ENCODE measurements at places on chromosomes 1 and 21.

DNA sequence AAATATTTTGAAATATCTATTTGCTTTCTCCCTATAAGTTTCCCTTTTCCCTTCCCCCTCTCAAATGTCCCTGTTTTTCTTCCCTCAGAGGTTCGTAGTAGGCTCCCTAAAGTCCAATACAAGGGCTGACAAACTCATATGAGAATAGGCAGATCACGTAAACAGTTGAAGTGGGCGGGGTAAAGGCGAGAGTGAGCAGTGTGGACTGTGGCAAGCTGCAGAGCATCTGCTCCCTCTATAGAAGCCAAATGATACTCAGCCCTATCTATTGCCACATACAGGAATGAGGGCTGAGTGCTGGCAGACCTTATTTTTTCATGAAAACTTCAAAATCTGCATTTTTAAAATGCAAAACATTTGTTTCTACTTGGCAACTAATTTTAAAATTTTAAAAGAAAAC, 26.3 kb downstream of the PRDX6 start:
- peak; percentile 31 for DNase-seq

DNA sequence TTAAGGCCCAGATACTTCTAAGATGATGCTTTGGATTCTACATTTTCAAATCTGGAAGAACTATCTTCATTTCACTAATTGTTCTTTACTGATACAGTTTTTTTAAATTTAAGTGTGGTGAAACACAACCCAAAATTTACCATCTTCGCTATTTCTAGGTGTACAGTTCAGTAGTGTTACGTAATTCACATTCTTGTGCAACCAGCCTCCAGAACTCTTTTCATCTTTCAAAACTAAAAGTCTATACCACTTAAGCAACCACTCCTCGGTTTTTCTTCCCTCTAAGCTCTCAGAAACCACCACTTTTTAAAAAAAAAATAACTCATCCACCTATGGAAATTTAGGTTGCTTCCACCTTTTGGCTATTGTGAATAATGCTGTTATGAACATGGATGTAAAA, 220.7 kb downstream of the PDE4B start:
- no peak for DNase-seq

DNA sequence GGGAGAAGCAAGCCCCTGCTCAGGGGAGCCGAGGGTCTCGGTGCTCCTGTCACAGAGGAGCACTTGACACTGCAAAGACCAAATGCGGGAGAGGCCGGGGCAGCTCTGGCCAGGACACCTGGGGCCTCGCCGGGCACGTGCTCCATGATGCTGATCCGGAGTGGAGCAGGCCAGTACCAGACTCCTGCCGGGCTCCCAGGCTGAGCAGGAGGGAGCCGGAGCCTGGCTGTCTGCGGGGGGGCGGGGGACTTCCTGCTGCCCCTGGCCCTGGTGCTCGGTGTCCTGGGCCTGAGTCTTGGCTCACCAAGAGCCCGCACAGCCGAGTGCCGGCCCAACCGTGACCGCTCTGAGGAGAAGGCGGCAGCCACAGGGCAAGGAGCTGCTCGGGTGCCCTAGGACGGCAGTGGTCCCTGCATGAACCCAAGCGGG, 38.5 kb upstream of the TMEM52 start:
- DNase-seq, result no peak

GRCh38 chr1:27144920-27145661, 9.8 kb downstream of the SLC9A1 start:
- DNase-seq, result no peak

GRCh38 chr21:43930074-43930847, 65.2 kb downstream of the AGPAT3 start:
- DNase-seq, result no peak

DNA sequence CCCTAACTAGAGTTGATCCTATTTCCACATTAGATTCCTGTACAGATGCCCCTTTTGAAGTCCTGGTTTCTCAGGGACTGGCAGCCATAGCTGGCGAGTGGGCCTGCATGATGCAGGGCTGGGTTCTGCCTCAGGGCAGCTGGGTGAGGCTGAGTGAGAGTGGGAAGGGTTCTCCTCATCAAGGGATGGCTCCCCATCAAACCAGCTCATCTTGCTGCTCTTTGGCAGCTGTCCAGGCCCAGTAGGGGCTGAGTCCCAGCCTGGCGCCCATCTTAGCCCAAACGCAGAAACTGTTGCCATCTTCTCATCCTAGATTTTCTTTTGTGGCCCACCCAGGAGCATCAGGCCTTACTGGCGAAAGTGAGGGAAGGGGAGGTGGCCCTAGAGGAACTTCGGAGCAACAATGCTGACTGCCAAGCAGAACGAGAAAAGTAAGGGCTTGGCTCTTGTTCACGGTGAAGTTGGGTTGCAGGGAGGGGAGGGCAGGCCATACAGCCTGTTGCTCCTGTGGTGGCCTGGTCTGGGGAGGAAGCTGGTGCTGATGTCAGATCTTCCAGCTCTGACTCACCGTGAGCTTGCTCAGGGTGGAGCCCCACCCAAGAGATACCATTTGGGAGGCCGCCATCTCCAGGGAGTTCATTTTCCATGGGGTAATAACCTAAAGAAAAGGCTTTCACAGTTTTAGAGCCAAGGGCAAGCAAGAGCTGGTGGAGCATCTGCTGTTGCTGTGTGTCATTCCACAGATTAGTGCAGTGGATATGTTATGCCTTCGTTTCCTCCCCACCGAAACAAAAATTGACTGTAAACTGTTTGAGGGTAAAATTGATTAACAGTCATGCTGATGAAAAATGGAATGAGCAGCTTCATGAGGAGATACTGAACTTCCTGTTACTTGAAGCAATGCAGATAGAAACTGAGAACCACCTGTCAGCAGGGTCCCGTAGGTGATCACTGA, 34.7 kb downstream of the TUFT1 start:
- peak; percentile 93 for DNase-seq

GRCh38 chr1:91273875-91274274, 130.8 kb downstream of the HFM1 start:
- DNase-seq, result peak; percentile 26

DNA sequence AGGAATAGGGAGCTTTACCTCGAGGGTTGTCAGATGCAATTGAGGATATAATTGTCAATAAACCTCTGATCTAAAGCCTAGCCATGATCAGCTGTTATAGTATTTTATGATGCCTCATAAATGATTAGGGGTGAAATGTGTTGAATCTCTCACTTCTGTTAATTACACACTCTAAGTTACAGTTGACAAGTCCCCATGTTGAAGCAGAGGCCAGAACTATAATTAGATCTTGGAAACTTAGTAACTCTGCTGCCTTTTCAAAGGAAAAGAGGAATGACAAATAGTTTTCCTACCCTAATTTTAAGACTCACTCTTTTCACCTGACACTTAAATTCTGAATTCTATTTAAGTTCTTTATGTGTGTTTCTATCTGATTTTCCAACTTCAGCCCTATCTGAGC, 33.8 kb downstream of the CCSAP start:
- no peak for DNase-seq

- no peak for DNase-seq
Observed at GRCh38 chr21:25676451-25676850, 37.4 kb downstream of the JAM2 start.

- no peak for DNase-seq
Observed at GRCh38 chr1:244893836-244894235, 29.5 kb upstream of the HNRNPU start.

DNA sequence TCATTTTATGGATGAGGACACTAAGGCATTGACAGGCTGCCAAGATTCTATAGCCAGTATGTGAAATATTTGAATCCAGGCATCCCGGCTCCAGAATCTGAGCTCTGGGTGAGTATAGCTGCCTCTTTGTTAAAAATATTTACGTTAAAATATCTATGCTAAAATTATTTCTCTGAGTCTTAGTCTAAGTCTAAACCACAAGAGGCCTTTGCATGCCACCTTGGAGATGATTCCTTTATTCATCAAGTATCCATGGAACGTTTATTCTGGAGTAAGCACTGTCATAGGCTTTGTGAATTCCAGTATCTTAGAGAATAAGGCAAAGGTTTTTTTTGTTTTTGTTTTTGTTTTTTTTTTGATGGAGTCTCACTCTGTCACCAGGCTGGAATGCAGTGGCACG, 116.4 kb downstream of the GREM2 start:
- no peak for DNase-seq

GRCh38 chr1:233897325-233898162, 6.9 kb upstream of the SLC35F3 start:
- DNase-seq, result peak; percentile 24

DNA sequence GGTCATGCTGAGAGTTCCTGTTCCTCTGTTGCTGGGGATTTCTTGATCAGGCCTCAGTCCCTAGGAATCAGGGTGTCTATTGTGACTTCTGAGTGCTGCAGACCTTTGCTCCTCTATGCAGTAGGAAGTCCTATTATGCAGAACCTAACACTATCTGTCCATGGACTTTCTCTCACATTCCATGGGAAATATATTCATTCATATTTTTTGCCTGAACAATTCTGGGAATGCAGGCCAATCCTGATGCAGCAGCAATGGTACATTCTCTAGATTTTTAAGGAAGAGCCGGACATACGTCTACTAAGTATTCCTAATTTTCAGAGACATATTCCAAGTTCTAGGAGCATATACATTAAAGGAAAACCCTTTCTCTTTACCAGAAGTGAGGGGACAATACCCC, 61.1 kb upstream of the C1orf87 start:
- no peak for DNase-seq

DNA sequence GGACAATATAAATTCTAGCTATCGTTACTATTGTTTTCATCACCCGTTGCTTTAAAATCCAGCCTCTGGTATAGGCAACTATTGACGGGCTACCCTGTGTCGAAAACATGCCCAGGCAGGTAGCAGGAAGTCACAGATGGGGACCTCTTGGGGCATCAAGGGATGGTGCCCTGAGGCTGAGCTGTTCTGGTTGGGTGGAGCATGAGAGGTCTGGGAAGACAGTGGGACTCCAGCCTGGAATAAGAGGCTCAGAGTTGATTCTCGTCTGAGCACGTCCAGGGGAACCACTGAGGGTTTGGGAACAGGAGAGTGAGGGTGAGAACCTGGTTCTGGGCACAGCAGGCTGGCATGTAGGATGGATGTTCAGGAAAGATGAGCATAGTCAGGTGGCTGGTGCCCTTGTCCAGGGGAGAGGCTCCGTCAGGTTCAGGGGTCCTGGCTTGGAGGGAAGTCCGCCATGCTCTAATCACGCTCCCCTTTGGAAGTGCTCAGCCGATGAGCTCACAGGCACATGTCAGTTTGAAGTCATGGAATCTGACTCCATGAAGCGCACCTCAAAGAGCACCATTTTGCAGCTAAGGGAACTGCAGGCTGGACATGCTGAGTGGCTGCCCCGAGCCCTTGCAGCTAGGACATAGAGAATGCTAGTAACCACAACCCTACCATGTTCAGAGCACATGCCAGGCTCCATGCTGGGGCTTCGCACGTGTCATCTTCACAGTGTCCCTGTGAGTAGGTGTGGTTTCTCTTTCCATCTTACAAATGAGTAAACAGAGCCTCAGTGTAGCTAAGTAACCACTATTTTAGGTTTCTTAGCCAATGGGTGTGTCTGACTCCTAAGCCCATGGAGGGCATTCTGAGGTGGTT, 21.0 kb downstream of the PCSK9 start:
- peak; percentile 38 for DNase-seq

DNA sequence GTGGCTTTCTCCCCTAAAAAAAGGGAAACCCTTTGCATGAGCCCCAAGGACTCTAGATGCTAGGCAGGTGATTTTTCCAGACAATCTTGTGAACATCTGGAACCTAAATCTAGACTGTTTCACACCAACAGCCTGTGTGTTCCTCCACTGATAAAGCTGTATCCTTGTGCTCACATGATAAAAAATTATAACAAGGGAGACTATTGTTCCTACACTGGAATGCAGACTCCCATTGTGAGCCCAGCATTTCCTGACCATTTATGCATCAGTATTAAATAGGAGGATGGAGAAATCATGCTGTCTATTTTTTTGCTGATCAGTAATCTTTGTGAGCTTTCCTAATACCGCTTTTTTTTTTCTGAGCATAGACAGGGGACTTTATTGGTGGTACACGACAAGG, 52.5 kb downstream of the ZNF697 start:
- no peak for DNase-seq

DNA sequence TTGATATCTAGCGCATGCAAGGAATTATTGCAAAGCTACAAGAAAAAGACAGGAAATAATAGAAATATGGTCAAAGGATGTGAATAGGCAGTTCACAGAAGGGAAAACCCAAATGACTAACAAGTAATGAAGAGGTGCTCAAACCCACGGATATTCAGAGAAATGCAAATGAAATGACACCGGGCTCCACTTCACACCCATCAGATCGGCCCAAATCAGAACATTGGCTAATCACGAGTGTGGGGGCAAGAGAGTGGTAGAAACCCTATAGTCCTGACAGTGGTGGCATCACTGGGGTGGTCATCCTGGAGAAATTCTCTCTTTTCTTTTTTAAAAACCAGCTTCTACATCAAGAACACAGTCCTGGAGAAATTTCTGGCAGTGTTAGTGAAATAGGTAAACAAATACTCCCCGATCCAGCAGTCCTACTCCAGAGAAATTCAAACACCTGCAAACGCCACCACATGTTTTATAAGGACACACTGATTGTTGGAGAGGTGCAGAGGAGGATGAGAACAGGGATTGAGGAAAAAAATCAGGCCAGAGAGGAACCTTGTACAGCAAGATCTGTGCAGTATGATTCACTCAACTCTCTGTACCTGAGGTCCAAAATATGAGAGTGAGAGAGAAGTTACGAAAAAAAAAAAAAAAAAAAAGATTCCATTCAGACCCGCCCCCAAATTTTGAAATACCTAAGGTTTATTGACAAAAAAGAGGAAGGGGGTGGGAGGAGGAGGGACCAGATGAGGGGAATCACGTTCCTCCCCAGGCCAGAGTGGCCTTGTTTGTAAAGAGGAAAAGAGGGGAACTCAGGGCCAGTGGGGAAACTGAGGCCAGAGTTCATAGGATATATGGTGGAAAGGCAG, 9.2 kb upstream of the TNFRSF1B start:
- peak; percentile 22 for DNase-seq

DNA sequence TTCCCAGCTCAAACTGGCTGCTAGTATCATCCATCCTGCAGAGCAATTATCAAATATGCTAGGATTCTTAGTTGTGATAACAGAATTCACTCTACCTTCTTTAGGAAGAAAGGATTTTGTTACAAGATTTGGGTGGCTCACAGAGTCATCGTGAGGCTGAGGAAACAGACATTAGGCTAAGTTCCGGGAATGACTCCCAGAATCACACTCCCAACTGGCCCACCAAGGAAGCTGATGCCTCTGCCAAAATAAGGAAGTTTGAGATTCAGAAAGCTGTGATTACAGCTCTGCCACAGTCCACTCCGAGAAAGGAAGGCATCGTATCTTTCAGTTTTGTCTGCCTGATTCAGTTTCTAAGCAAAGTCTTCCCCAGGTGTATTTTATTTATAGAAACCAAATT, 50.6 kb upstream of the LYPLAL1 start:
- DNase-seq, result no peak

GRCh38 chr1:224726441-224727182, 110.5 kb downstream of the CNIH3 start:
- peak; percentile 86 for DNase-seq

DNA sequence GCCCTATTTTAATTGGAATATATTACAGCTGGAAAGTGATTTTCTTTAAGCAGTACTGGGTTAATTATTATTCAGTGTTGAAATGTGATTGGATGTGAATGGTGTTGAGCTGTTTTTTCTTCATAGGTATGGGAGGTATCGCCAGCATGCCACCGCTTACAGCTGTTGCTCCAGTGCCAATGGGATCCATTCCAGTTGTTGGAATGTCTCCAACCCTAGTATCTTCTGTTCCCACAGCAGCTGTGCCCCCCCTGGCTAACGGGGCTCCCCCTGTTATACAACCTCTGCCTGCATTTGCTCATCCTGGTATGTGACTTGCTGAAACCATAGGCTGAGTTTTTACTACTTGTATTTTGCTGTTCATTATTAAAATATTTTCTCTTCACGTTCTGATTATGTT, 107.7 kb downstream of the ITSN1 start:
- DNase-seq, result no peak

GRCh38 chr1:21508580-21509350, 458 bp upstream of the ALPL start:
- DNase-seq, result peak; percentile 54

Measured in epithelial cell of esophagus (primary cell).